ENCODE measurements at places on chromosomes 13 and 19.
A peak's percentile ranks its signal among the peaks of the same experiment; 100 is the strongest.

DNA sequence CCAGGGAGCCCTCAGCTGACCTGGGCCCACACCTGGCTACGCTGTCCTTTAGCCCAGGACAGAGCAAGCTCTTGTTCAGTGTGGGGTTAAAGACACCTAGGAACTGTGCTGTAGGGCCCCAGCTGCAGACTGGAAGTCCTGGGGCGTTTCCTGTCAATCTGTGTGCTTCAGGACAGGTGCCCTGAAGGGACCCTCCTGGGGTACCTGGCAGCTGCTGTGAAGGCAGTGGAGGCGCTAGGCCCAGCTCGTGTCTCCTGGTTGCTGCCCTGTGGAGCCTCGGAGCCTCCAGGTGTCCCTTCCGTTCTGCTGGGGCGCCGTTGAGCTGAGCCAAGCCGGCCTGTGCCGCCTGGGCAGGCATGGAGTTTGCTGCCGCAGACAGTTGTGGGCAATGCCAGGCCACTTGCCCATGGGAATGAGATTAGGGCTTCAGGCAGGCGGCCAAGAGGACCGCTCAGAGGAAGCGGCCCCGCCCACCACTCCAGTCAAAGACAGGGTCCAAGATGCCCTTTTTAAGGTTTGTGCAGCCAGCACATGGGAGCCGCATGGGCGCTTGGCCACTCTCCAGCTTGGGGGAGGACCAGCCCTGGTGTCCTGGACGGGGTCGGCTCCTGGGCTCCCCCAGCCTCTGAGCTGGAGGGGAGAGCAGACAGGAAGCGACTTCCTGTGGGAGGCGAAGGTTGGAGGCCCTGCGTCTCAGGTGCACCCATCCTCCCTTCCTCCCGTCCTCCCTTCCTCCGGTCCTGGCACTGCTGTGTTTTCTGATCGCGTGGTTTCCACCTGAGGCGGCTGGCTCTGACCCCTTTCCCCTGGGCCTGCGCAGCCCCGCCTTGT lies 4.0 kb downstream of the PTBP1 start:
- peak; percentile 92 for DNase-seq

DNA sequence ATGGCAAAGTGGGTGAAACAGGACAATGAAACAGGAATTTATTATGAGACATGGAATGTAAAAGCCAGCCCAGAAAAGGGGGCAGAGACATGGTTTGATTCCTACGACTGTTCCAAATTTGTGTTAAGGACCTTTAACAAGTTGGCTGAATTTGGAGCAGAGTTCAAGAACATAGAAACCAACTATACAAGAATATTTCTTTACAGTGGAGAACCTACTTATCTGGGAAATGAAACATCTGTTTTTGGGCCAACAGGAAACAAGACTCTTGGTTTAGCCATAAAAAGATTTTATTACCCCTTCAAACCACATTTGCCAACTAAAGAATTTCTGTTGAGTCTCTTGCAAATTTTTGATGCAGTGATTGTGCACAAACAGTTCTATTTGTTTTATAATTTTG lies 8.6 kb downstream of the CLN5 start:
- no peak for DNase-seq

GRCh38 chr19:18469069-18469846 lies 31.3 kb upstream of the ISYNA1 start:
- peak; percentile 90 for DNase-seq

GRCh38 chr19:55809381-55810058 lies 22.3 kb downstream of the NLRP11 start:
- DNase-seq = no peak

Data from Right ventricle myocardium inferior (tissue), 1 donor.